Left cardiac atrium (tissue), 4 donors: ENCODE measurements at places on chromosomes 1 and 21.

- DNase-seq, result no peak
Measured at GRCh38 chr21:32979598-32980268, 46.0 kb upstream of the OLIG2 start.

DNA sequence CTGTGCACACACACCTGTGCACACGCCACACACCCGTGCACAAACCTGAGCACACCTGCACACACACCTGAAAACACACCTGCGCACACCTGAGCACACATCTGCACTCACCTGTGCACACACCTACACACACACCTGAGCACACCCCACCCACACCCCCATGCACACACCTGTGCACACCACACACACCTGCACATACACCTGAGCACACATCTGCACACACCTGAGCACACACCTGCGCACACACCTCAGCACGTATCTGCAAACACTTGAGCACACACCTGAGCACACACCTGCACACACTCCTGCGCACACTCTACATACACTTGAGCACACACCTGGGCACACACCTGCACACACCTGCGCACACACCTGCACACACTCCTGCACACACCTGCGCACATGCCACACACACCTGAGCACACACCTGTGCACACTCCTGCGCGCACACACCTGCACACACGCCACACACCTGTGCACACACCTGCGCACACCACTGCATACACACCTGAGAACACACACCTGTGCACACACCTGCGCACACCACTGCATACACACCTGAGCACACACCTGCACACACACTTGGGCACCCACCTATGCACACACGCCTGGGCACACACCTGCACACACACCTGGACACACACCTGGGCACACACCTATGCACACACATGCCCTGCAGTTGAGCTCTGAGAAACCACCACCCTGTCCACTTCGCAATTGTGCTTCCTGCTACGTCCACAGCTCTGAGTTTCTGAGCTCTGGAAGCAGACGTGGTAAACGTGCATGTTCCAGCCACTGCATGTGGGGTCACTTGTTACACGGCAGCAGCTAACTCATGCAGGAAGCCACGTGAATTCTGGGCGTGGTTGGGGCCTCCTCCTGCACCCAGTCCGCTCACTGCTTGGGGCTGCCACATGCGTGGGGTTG lies 8.0 kb upstream of the C1orf159 start:
- peak; percentile 9 for DNase-seq

DNA sequence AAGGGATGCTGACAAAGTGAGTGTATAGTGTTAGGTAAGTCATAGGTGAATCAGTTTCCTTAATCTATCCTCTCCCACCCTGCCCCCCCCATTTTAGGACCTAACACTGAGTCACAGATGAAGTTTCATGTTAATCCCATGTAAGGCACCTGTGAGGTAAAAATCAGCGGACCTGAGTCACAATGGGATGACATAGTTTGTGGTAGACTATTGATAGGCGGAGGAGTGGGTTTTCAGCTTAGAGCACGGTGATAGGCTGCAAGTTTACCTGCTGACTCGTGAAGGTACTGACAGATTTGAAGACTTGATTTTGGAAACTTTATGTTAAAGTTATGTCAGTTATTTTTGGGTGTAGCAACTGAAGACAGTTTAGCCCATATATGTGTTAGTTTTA lies 1.7 kb downstream of the TOR1AIP1 start:
- no peak for DNase-seq

GRCh38 chr21:29235714-29236197 lies 63.0 kb upstream of the BACH1 start:
- no peak for DNase-seq
